ENCODE measurements at places on chromosomes 2 and 18.

- no peak for DNase-seq
Observed at GRCh38 chr2:204264085-204264553, 281.2 kb upstream of the PARD3B start.

DNA sequence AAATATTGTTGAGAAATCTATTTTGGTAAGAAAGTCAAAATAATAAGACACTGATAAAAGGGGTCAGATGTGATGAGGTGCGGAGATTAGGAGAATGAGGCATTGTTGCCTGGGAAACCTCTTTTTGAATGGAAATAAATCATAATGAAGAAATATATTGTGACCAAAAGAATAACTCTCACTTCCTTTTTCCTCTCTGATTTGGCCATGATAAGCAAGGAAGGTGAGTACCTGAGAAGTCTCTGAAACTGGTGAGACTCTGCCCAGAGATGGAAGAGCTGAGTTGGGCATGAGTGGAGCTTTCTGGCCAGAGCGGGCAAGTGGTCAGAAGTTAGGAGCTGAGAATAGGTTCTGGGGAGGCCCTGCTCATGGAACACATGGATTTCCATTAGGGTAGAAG, 11.8 kb downstream of the LAMA3 start:
- DNase-seq, result no peak

- DNase-seq, result no peak
Observed at GRCh38 chr2:113981404-113982134, 91.7 kb downstream of the ACTR3 start.

DNA sequence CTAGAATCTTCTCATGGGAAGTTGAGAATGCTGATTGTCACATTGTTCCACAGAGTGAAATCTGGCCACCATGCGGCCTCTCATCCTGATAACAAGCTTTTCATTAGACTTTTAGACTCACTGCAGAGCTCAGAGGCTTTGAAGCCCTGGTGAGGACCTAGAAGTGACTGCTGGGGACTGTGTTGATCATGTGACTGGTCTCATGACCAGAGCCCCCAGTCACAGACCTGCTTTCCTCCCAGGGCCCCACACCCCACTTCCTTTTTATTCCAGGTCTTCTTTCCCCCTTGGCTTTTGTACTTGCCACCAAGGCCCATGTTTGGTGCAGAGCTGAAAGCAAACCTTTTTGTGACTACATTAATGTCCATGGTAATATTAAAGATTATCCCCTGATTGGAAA, 45.2 kb downstream of the PRKCE start:
- no peak for DNase-seq

GRCh38 chr2:168851674-168852320, 38.4 kb downstream of the SPC25 start:
- DNase-seq, result no peak

GRCh38 chr2:121804340-121804739, 48.9 kb downstream of the TSN start:
- peak; percentile 72 for DNase-seq

GRCh38 chr2:205170399-205170798, 511.9 kb upstream of the NRP2 start:
- DNase-seq, result no peak

- no peak for DNase-seq
Observed at GRCh38 chr2:74822771-74823566, 11.0 kb upstream of the HK2 start.

Data from germinal center (tissue), 1 donor.